Tibial artery (tissue), 4 donors: ENCODE measurements at places on chromosomes 2 and 18.
A peak's percentile ranks its signal among the peaks of the same experiment; 100 is the strongest.

GRCh38 chr18:22558945-22559385 is 141.2 kb upstream of the CTAGE1 start:
- peak overlapping the region; percentile 92 for H3K27ac ChIP-seq
- H3K4me1 ChIP-seq = peaks cover 22% of the 10 kb centered on the region
- peak overlapping the region; percentile 60 for H3K4me3 ChIP-seq
- H3K27me3 ChIP-seq = no peaks in the 10 kb centered on the region
- DNase-seq = peak; percentile 75
- H3K36me3 ChIP-seq = no peaks in the 10 kb centered on the region

DNA sequence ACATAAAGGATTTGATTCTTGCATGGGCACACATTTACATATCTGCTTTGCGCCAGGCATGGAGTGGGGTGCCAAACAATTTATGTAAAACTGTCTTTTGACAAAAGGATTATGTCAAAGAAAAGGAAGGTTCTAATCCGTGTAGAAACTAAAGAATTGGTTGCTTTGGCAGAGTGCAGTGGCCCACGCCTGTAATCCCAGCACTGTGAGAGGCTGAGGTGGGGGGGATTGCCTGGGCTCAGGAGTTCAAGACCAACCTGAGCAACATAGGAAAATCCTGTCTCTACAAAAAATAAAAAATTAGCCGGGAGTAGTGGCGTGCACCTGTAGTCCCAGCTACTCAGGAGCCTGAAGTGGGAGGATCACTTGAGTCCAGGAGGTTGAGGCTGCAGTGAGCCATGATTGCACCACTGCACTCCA is 1.1 kb upstream of the MTERF4 start:
- H3K4me1 ChIP-seq = peaks cover 14% of the 10 kb centered on the region
- H3K27me3 ChIP-seq = no peaks in the 10 kb centered on the region
- peak overlapping the region; percentile 73 for H3K27ac ChIP-seq
- H3K4me3 ChIP-seq = peak overlapping the region; percentile 65
- H3K36me3 ChIP-seq = no peaks in the 10 kb centered on the region

DNA sequence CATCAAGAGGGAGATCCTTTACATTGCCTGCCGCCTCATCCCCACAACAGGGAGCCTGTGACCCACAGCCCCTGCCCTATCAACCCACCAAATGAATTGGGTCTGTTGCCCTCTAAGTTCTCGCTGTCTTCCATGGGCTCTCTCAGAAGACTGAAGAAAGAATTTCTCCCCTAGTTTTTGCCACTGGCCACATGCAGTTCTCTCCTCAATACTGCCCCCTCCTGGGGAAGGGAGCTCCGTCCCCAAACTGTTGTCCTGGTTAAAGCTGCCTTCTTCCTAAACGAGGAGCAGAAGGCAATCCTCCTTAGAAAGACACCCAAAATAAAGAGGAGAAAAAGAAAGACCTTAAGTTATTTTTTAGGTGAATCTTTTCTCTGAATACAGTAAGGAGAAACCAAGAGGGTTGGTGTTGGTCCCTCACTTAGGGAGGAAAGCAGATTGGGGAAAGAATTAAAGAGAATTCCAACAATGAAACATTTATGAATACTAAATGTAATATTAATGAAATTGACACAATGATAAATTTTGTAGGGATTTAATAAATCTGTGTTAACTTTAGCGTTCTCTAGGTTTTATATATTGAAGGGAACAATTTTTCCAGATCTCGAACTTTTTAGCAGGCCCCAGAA is 31.1 kb upstream of the SATB2 start:
- no peak for DNase-seq
- no peaks in the 10 kb centered on the region for H3K36me3 ChIP-seq
- peaks cover 9% of the 10 kb centered on the region for H3K27me3 ChIP-seq
- no peak overlapping the region for H3K4me3 ChIP-seq
- H3K27ac ChIP-seq = no peak overlapping the region
- no peaks in the 10 kb centered on the region for H3K4me1 ChIP-seq

GRCh38 chr2:120821446-120822160 is 85.9 kb downstream of the GLI2 start:
- H3K4me3 ChIP-seq = no peak overlapping the region
- no peaks in the 10 kb centered on the region for H3K27me3 ChIP-seq
- DNase-seq = no peak
- peaks cover 59% of the 10 kb centered on the region for H3K4me1 ChIP-seq
- H3K27ac ChIP-seq = peak overlapping the region; percentile 72

DNA sequence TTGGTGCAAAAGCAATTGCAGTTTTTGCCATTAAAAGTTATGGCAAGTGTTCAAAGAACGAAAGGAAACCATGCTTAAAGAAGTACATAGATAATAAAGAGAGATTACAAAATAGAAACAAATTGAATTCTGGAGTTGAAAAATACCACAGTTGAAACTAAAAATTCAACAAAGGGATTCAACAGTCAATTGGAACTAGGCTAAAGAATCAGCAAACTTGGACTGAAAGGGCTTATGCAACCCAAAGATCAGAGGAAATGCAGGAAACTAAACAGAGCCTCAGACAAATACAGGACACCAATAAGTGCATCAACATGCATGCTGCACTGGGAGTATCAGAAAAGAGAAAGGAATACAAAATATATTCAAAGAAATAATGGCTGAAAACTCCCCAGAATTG is 40.3 kb downstream of the UXS1 start:
- no peaks in the 10 kb centered on the region for H3K4me1 ChIP-seq
- H3K4me3 ChIP-seq = no peak overlapping the region
- peaks cover 13% of the 10 kb centered on the region for H3K36me3 ChIP-seq
- no peak for DNase-seq

- peak overlapping the region; percentile 61 for H3K27ac ChIP-seq
- peaks cover 19% of the 10 kb centered on the region for H3K4me1 ChIP-seq
- DNase-seq = peak; percentile 86
- no peaks in the 10 kb centered on the region for H3K36me3 ChIP-seq
- H3K27me3 ChIP-seq = peaks cover 8% of the 10 kb centered on the region
- H3K4me3 ChIP-seq = peak overlapping the region; percentile 52
Measured at GRCh38 chr2:17538844-17539554, 1.5 kb upstream of the VSNL1 start.

DNA sequence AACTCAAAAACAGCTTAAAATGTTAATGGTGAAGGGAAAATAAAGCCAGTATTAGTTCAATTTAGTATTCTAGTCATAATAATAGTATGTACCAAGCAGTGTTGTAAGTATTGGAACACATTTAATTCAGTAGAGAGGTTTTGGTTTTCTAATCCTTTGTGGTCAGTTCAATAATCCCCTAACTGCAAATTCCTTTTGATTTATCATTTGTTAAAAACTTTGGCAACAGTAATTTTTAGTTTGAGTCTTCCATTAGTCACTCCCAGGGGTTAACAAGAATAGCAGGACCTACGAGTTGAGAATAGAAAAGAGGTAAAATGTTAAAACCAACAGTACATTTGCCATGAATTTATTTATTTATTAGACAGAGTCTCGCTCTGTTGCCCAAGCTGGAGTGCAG is 10.7 kb downstream of the MRPL44 start:
- no peak for DNase-seq
- peaks cover 8% of the 10 kb centered on the region for H3K4me1 ChIP-seq
- H3K36me3 ChIP-seq = peaks cover 49% of the 10 kb centered on the region
- H3K27ac ChIP-seq = no peak overlapping the region

DNA sequence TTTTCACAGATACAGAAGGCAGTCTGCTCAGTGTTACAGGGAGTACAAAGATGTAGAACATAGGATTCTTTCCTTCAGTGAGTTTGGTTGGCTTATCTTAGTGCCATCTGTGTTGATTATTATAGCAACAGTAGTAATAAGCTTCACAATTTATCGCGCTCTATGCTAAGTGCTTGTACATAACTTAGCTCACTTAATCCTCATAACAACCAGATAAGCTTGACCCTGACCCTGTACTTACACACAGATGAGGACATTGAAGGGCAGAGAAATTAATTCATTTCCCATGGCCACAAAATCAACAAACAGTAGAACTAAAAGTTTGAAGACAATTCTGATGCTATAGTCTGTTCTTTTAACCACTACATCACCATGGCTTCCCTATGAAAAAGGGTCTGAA is 121.8 kb downstream of the SPHKAP start:
- DNase-seq = no peak
- no peaks in the 10 kb centered on the region for H3K4me1 ChIP-seq
- no peak overlapping the region for H3K27ac ChIP-seq
- H3K4me3 ChIP-seq = no peak overlapping the region
- no peaks in the 10 kb centered on the region for H3K27me3 ChIP-seq

DNA sequence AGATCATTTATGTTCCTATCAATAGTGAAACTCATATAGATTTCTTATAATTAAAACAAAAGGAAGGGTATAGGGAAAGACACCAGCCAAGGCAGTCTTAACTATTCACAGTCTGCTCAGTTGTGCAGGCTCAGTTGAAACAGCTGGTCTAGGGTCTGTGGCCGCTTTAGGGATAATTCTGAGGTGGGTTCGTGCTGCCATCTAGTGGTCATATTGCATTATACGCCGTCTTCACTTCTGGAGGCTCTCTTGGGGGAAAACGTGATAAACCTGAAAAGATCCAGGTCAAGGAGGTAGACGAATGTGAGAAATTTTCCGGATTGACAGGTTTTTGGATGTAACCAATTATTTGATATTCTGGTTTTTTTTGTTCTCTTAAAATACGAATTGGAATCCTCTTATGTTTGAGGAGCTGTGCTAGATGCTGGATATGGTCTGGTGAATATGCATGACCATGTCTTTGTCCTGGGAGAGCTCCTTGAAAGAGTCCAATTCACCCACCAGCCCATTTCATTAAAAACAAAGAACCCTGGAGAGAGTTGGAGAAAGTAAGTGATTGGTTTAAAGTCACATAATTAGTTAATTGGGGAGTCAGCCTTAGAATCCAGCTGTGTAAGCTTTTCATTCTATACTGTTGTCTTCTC is 492.4 kb downstream of the PLCL1 start:
- H3K27me3 ChIP-seq = no peaks in the 10 kb centered on the region
- DNase-seq = peak; percentile 30
- H3K4me3 ChIP-seq = no peak overlapping the region
- H3K27ac ChIP-seq = no peak overlapping the region

DNA sequence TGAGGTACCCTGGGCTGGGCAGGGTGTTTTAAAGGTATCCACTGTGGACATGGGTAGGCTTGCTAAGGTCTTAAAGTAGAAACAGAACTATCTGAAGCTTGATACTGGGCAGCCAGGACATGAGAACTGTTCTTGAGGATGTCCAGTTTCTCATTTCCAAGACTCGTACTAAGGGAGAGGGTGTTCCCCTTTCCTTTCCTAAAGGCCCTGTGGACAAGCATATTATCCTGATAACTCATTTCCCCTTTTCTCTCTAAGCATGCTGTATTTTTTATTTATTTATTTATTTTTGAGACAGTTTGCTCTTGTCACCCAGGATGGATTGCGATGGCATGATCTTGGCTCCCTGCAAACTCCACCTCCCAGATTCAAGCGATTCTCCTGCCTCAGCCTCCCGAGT is 273.6 kb downstream of the PRKCE start:
- H3K4me1 ChIP-seq = no peaks in the 10 kb centered on the region
- peak overlapping the region; percentile 64 for H3K27ac ChIP-seq
- no peaks in the 10 kb centered on the region for H3K36me3 ChIP-seq
- no peak for DNase-seq
- H3K4me3 ChIP-seq = no peak overlapping the region

DNA sequence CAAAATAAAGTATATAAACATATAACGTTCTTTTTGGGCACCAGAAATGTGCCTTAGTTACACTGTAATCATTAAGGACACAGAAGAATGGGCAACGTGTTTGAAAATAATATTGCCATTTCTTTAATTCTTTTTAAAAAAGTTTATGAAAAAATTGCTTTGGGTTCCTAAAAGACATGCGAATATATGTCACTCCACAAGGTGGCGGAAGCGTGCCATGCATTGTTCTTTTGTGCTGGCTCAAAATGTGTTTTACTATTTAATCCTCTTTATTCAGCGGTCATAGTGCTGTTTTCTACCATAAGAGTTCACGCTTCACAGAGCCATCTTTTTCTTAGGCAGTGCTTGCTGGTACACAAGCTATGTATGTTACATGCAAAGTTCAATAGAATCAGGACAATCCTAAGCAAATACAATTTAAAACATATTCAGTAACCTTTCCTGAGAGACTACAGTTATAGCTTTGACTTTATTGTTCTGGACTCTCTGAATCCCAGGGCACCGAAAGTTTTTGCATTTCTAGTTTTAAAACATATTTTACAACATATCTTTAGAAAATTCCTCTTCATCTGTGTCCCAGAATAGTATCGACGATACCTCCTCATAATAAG is 147.8 kb upstream of the ERBB4 start:
- H3K4me1 ChIP-seq = no peaks in the 10 kb centered on the region
- DNase-seq = no peak
- no peaks in the 10 kb centered on the region for H3K27me3 ChIP-seq
- no peak overlapping the region for H3K4me3 ChIP-seq

DNA sequence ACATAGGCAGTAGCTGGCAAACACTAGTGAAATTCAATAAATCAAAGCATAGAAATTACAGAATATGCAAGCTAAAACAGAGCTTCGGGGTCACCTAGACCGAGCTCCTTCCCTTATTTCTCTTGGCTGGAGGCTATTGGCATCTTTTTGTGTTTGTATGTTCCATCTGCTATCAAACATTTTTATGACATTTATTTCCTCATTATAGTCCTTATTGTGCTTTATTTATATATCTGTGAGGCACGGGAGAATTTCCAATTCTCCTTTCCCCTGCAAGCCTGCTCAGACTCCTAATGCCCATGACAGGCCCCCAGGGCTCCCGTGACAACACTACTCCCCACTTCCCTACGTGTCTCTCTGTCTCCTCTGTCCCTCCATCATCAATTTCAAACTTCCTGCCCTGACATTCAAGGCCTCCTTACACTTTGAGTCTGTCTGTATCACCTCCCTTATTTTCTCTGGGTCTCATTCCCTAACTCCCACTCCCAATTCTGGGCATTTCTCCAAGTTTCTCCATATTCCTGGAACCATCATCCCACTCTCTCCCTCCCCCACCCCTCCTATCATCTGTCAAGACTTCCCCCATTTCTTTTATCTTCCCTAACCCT is 316.9 kb downstream of the OSR1 start:
- H3K27ac ChIP-seq = no peak overlapping the region
- no peaks in the 10 kb centered on the region for H3K36me3 ChIP-seq
- peaks cover under 1% of the 10 kb centered on the region for H3K4me1 ChIP-seq
- H3K4me3 ChIP-seq = no peak overlapping the region

DNA sequence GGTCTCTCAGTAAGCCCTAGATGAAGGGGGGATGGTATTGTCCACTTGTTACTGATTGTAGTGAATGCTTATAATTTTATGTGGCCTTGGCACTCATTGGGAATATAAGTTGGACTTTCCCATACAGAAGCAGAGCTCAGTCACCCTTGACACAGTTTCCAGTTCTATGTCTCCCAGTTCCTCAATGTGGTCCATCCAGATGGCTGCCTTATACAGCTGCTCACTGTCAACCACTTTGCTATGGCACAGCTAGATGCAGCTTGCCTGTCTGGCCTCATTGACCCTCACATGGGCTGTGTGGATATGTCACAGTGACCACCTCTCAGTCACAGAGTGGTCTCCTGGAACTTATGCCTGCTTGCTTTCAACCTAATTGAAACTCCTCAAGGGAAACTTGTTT is 21.7 kb downstream of the SLC39A6 start:
- no peak overlapping the region for H3K27ac ChIP-seq
- no peaks in the 10 kb centered on the region for H3K4me1 ChIP-seq
- no peak overlapping the region for H3K4me3 ChIP-seq
- no peak for DNase-seq
- H3K27me3 ChIP-seq = no peaks in the 10 kb centered on the region
